ENCODE measurements at places on chromosomes 13 and 19. TPM values are rescaled to one million over a fixed set of nuclear protein-coding genes. Genes with fewer than 3 reads are reported as not detected.

The SEMA6B gene
- 0.58 TPM for total RNA-seq

The MIR17HG gene
- total RNA-seq: 5.4 TPM

The FFAR1 gene
- total RNA-seq: not detected

The TYROBP gene
- not detected for total RNA-seq

The SOX1 gene
- total RNA-seq: not detected

The AP1M1 gene
- total RNA-seq: 56.4 TPM

The ZNF69 gene
- total RNA-seq: 12.1 TPM

The CYP2A6 gene
- not detected for total RNA-seq

The TJP3 gene
- total RNA-seq: not detected

The APLP1 gene
- total RNA-seq: 12.7 TPM

The MAP3K10 gene
- 6.9 TPM for total RNA-seq
